ENCODE measurements at places on chromosomes 11 and 22. TPM values are rescaled to one million over a fixed set of nuclear protein-coding genes. Genes with fewer than 3 reads are reported as not detected.

The TMEM109 gene
- 115 TPM for total RNA-seq

The NXPE4 gene
- total RNA-seq = 0.36 TPM

GRCh38 chr11:61999141-61999975, 31.9 kb upstream of the FTH1 start:
- DNase-seq = no peak
- H3K27ac ChIP-seq = no peak overlapping the region
- no peaks in the 10 kb centered on the region for H3K36me3 ChIP-seq
- H3K4me3 ChIP-seq = no peak overlapping the region
- no peaks in the 10 kb centered on the region for H3K27me3 ChIP-seq
- H3K4me1 ChIP-seq = no peaks in the 10 kb centered on the region

- peaks cover 16% of the 10 kb centered on the region for H3K4me1 ChIP-seq
- no peaks in the 10 kb centered on the region for H3K27me3 ChIP-seq
- H3K36me3 ChIP-seq = no peaks in the 10 kb centered on the region
- no peak for DNase-seq
- no peak overlapping the region for H3K27ac ChIP-seq
These were observed 14.1 kb upstream of the WNT7B start for GRCh38 chr22:45991098-45991497.

DNA sequence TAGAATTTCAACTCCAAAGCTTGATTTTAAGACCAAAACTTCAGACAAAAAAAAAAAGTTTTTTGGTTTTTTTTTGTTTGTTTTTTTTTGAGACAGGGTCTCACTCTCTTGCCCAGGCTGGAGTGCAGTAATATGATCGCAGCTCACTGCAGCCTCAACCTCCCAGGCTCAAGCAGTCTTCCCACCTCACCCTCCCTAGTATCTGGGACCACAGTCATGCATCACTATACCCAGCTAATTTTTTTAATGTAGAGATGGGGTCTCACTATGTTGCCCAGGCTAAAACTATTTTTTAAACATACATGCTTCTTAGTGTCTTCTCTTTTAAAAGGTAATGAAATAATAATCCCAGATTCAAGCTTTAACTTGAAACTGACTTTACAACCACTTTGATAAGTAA, 35.4 kb upstream of the GRK2 start:
- no peaks in the 10 kb centered on the region for H3K27me3 ChIP-seq
- no peak for DNase-seq
- H3K36me3 ChIP-seq = peaks cover 12% of the 10 kb centered on the region
- no peak overlapping the region for H3K4me3 ChIP-seq

DNA sequence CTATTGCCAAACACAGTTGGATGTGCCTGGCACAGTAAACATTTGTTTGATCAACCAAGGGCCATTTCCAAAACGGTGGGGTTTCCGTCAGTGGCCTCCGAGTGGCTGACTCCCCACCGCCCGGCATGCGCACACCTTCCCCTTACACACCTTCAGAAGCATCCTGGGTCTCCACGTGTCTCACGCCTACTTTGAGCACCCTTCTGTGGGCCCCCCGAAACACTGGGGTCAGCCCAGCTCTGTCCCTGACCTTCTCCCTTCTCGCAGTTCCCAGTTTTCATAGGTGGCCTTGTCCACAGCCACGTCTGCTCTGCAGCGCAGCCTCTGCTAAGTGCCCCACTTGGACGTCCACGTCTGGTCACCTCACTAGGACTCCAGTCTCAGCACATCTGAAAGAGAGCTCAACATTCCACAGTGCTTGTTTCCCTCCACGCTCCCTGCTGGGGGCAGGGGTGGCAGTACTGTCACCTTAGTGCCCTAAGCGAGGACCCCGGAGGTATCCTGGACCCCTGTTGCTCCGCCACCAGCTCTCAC, 13.2 kb upstream of the SHANK2 start:
- H3K4me1 ChIP-seq = no peaks in the 10 kb centered on the region
- H3K4me3 ChIP-seq = no peak overlapping the region
- H3K27me3 ChIP-seq = no peaks in the 10 kb centered on the region

GRCh38 chr11:122170815-122171475, 54.9 kb upstream of the BLID start:
- H3K4me3 ChIP-seq = no peak overlapping the region
- H3K27me3 ChIP-seq = no peaks in the 10 kb centered on the region
- H3K4me1 ChIP-seq = no peaks in the 10 kb centered on the region
- no peak overlapping the region for H3K27ac ChIP-seq
- DNase-seq = no peak

The OR51B2 gene
- total RNA-seq = not detected

DNA sequence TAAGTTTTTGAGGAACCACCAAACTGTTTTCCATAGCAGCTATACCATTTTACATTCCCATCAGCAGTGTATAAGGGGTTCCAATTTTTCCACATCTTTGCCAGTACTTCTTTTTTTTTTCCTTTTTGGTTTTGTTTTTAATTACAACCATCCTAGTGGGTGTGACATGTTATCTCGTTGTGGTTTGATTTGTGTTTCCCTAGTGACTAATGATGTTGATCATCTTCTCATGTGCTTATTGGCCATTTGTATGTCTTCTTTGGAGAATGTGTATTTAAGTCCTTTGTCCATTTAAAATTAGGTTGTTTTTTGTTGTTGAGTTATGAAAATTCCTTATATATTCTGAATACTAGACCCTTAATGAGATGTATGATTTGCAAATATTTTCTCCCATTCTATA, 59.3 kb downstream of the STIM1 start:
- H3K27me3 ChIP-seq = no peaks in the 10 kb centered on the region
- H3K4me1 ChIP-seq = peaks cover 6% of the 10 kb centered on the region
- H3K27ac ChIP-seq = no peak overlapping the region
- no peak for DNase-seq

- H3K36me3 ChIP-seq = no peaks in the 10 kb centered on the region
- H3K27ac ChIP-seq = no peak within 1 kb of the TSS
- peaks cover 9% of the 10 kb centered on the region for H3K4me1 ChIP-seq
These were observed at the start of gene MYOD1 for GRCh38 chr11:17719028-17719937. TSS of gene MYOD1 (plus strand) at chr11:17719571. CDS start at chr11:17719783, 212 bp downstream.

GRCh38 chr11:121488641-121489040, 35.9 kb upstream of the SORL1-AS1 start:
- no peak overlapping the region for H3K27ac ChIP-seq
- no peak for DNase-seq
- H3K4me3 ChIP-seq = no peak overlapping the region
- H3K36me3 ChIP-seq = no peaks in the 10 kb centered on the region
- peaks cover 13% of the 10 kb centered on the region for H3K4me1 ChIP-seq

The PGA5 gene
- not detected for total RNA-seq

The RAB39A gene
- total RNA-seq = 1.1 TPM

DNA sequence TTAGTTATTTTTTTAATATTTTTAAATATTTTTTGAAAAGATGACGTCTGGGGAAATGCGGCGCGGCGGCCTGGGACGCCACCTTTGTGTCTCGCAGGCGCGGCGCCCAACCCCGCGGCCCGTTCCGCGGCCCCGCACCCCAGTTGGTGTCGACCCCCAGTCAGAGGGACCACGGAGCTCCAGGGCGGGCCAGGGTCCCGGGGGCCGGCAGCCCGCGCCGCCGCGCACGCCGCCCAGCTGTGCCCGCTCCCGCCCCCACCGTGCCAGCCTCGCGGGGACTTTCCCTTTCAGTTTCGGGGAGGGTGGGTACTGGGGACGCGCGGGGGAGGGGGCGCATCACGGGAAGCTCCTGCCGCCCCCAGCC, 1.6 kb downstream of the CCND1 start:
- DNase-seq = peak; percentile 65
- H3K36me3 ChIP-seq = no peaks in the 10 kb centered on the region
- H3K4me1 ChIP-seq = peaks cover 78% of the 10 kb centered on the region
- H3K4me3 ChIP-seq = peak overlapping the region; percentile 71
- H3K27me3 ChIP-seq = peaks cover 40% of the 10 kb centered on the region

DNA sequence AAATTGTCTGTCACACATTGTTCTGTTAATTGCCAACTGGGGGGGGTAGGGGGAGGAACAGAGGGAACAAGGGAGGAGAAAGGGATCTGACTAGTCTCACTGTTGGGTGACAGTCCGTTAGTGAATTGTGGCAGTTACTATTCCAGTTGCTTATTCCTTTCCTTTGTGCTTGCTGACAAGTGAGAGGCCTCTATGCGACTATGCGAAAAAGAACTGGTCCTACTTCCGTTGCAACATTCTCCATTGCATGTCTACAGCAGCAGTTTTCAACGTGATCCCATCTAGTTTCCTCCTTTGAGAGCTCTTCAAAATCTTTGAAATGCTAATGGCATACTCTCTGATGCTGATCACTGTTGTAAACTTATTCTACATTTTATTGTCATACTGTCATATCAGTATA, 672.2 kb downstream of the LRRC4C start:
- no peak for DNase-seq
- no peaks in the 10 kb centered on the region for H3K36me3 ChIP-seq

- no peaks in the 10 kb centered on the region for H3K36me3 ChIP-seq
- peaks cover 18% of the 10 kb centered on the region for H3K4me1 ChIP-seq
- H3K27ac ChIP-seq = no peak overlapping the region
- no peak for DNase-seq
- H3K4me3 ChIP-seq = no peak overlapping the region
These were observed 25.7 kb upstream of the CTR9 start for GRCh38 chr11:10725114-10725906.

- H3K36me3 ChIP-seq = no peaks in the 10 kb centered on the region
- no peaks in the 10 kb centered on the region for H3K27me3 ChIP-seq
- H3K4me3 ChIP-seq = no peak overlapping the region
- peaks cover 8% of the 10 kb centered on the region for H3K4me1 ChIP-seq
These were observed 71.5 kb downstream of the SYN3 start for GRCh38 chr22:32986766-32987040.

The TRIM77 gene
- total RNA-seq = not detected

The RHOG gene
- 37.3 TPM for total RNA-seq

DNA sequence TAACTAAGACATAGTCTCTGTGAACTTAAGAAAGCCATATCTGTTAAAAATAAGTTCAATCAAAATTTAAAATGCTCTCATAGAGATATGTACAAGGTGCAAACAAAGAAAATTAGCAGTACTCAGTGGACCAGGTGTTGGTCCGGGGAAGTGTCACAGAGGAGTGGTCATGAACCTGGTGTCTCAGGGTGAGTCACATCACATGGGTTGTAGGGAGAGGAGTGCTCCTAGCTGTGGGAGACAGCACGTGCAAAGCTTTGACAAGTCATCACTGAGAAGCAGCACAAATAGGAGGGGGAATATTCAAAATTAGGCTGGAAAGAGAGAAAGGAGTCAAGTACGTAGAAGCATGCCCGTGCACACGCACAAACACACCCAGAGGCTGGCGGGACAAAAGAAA, 438.1 kb downstream of the NTM start:
- no peak overlapping the region for H3K27ac ChIP-seq
- no peak for DNase-seq
- no peaks in the 10 kb centered on the region for H3K36me3 ChIP-seq

DNA sequence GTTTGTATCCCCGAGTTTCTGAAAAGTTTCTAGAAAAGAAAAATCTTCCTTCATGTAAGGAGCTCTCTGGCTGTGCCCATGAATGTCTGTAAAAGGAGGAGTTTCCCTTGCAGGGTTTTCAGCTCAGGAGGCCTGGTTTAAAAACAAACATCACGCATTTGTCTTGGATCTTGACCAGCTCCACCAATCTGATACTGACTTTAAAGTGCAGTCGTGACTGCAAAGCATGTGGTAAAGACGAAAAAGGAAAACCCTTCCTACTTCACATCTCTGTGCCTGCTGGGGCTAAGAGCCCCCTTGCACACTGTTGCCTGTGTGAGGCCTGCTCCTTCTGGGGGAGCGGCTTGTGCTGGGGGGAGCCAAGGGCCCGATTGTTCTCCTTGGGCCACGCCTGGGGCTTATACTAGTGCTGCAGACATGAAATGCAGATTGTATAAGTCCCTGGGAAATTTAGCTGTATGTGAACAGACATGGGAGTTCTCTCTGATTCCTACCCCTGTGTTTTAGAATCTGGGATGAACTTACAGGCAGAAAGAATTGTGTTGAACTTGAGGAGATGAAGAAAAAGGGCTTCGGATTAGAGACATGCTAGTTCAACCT, 62.1 kb downstream of the ADAMTS15 start:
- no peaks in the 10 kb centered on the region for H3K4me1 ChIP-seq
- H3K27ac ChIP-seq = peak overlapping the region; percentile 58
- H3K4me3 ChIP-seq = no peak overlapping the region
- no peaks in the 10 kb centered on the region for H3K36me3 ChIP-seq
- no peaks in the 10 kb centered on the region for H3K27me3 ChIP-seq

DNA sequence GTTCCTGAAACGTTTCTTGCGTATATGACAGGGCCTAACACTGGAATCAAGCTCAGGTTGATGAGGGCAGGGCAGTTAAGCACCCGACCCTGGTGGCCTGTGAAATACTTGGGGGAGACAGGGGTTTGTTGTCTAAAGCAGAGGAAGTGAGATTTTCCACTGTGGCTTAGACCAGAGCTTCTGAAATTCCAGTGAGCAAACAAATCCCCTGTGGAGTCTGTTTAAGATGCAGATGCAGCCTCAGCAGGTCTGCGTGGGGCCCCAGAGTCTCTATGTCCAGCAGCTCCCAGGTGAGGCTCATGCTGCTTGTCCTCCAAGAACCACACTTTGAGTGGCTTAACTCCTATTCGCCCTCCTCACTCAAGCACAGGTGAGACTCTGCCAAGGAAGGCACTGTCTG, 39.1 kb upstream of the PRAME start:
- no peaks in the 10 kb centered on the region for H3K36me3 ChIP-seq
- no peak for DNase-seq

GRCh38 chr22:36463783-36464184, 17.7 kb downstream of the TXN2 start:
- H3K27ac ChIP-seq = peak overlapping the region; percentile 87
- peaks cover 63% of the 10 kb centered on the region for H3K4me1 ChIP-seq
- DNase-seq = peak; percentile 71
- H3K27me3 ChIP-seq = no peaks in the 10 kb centered on the region
- H3K36me3 ChIP-seq = no peaks in the 10 kb centered on the region

The OR4X2 gene
- not detected for total RNA-seq

The OR8G1 gene
- total RNA-seq = not detected

The SAA2 gene
- total RNA-seq = not detected

- peak; percentile 32 for DNase-seq
- H3K4me1 ChIP-seq = peaks cover 9% of the 10 kb centered on the region
- H3K4me3 ChIP-seq = no peak overlapping the region
- H3K27ac ChIP-seq = no peak overlapping the region
- H3K36me3 ChIP-seq = no peaks in the 10 kb centered on the region
- H3K27me3 ChIP-seq = peaks cover 9% of the 10 kb centered on the region
These were observed 52.6 kb upstream of the LRRC32 start for GRCh38 chr11:76723142-76723541.

- no peak for DNase-seq
- H3K27me3 ChIP-seq = no peaks in the 10 kb centered on the region
- peak overlapping the region; percentile 51 for H3K27ac ChIP-seq
- H3K4me3 ChIP-seq = no peak overlapping the region
- peaks cover 11% of the 10 kb centered on the region for H3K4me1 ChIP-seq
- no peaks in the 10 kb centered on the region for H3K36me3 ChIP-seq
These were observed 6.8 kb downstream of the TBC1D22A start for GRCh38 chr22:46769191-46769675.

DNA sequence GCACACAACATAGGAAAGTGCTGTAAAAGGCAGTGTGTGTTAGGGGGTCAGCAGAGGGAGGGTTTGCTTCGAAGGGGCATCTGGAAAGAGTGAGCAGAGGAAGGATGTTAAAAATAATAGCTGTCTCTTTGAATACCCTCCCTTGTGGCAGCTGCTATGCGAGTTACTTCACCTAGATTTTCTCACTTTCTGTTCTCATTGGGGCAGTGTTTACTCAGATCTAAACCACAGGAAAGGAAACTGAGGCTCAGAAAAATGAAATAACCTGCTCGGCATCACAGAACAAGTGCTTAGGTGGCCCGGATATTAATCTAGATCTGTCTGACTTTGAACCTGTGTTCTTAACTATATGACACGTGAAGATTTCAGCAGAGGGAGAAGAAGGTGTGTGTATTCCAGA, 125.3 kb downstream of the C11orf91 start:
- no peaks in the 10 kb centered on the region for H3K36me3 ChIP-seq
- no peaks in the 10 kb centered on the region for H3K27me3 ChIP-seq
- no peak overlapping the region for H3K27ac ChIP-seq
